ENCODE measurements at places on chromosomes 16 and 17. TPM values are rescaled to one million over a fixed set of nuclear protein-coding genes. Genes with fewer than 3 reads are reported as not detected.

- no peak for DNase-seq
Observed at GRCh38 chr17:43372273-43372911, 26.4 kb upstream of the ARL4D start.

ZNF469 gene
- total RNA-seq = 0.18 TPM

- no peak for DNase-seq
Observed at GRCh38 chr16:11586378-11586855, 302 bp downstream of the LITAF start.

CCL17 gene
- total RNA-seq = not detected

DNA sequence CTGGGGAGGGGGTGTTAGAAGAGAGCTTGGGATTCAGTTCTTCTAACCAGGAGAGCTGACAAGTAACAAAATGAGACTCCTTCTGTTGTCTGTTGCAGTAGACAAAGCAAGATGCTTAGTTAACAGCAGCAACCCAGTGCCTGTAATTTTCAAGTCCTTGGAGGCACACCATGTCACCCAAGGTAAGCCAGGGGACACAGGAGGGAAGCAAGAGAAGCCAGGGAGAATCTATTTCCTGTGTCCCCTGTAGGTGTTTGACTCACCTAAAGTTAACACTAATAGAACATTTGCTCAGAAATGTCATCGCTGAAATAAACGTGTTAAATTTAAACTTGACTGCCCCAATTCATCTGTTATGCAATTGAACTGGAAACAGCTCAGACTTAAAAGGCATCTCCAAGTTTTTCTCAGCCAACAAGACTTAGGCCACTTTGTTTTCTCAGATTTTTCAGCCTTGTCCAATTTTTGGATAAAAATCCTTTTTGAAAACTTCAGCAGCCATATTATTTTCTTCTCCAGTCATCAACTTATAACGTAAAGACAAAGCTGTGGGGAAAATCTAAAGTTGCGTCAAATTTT is 257.6 kb downstream of the CDH13 start:
- DNase-seq = no peak

DNA sequence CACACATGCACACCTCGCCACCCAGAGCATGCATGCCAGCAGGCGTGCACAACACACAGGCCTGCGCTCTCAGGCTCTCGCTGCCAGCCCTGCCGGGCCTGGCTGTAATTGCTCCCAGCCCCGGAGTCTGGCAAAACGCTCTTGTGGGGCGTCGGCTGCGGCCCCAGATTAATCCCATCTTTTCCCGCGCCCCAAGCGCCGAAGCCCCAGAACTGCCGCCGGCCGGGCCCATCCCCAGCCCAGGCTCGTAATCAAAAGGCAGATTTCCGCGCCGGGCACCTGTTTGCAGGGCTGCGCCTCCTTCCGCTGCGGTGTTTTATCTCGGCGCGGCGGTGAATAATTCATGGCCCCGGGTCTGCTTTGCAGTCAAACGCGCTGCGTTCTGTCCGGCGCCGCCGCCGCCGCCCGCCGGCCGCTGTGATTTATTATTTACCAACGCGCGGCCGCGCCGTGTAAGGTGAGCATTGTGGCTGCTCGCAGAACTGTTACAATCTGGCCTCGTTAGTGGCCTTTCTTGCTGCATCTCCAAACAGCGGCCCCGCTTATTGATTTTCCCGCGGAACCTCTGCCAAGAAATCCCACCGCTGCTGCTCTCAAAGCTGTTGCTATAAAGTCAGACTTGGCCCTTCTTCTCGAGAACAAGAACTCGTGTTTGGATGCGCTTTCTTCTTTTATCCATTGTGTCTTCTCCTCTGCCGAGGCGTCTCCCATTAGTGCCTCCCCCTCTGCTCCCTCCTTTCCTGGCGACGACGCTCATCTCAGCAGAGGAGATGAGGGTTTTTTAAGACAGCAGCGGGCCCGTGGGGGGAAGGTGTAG is 126.1 kb downstream of the IRX5 start:
- no peak for DNase-seq

DNA sequence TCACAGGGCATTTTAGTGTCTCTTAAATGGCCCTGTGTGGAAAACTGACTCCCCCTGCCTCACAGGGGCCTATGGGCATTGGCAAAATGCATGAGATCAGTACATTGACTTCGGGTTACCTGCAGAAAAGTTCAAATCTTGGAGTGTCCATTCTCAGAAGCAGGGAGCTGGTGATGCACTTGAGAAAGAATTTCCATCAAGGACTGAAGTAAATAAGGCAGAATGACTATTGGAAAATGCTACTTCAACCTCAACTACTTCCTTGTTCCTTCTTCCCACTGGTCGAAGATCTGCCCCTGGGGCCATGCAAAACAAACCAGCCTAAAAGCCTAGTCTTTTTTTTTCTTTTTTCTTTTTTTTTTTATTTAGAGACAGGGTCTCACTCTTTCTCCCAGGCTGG is 13.8 kb upstream of the GSDMA start:
- no peak for DNase-seq

PRKCB gene
- total RNA-seq = not detected

TOM1L1 gene
- total RNA-seq = 13.8 TPM

GRCh38 chr17:49197346-49197998 is 12.9 kb downstream of the GNGT2 start:
- no peak for DNase-seq

DNA sequence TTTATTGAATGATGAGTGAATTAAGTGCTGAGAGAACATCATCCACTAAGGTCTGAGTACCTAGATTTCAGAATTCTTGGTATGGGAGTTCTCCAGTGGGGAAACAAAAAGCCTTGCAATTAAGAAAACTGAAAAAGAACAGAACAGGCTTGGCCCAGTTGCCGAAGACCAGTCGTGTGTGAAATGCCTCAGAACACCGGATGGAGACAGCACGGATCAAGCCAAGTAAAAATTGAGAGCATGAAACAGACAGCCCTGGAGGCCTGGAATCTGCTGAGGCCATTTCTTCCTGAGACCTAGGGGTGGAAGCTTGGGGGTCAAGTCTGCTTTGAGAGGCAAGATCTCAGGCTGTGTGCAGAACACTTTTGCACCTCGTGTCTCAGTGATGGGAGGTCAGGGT is 43.3 kb downstream of the GRIN2A start:
- peak; percentile 91 for DNase-seq

DNA sequence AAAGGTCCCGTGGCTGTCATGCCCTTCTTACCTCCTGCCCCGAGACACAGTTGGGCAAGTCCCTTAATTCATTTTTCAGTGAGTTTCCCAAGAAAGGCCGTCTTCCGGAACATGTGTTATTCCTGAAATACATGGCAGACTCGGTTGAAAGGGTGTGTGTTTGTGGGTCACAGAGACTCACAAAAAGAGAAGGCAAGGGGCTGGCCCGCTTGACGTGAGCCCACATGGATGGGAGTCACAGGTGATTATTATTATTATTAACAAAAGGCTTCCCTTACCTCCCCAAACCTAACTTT is 34.1 kb upstream of the CCR7 start:
- DNase-seq = no peak

- DNase-seq = no peak
Observed at GRCh38 chr17:27477050-27477888, 21.0 kb downstream of the KSR1 start.

DNA sequence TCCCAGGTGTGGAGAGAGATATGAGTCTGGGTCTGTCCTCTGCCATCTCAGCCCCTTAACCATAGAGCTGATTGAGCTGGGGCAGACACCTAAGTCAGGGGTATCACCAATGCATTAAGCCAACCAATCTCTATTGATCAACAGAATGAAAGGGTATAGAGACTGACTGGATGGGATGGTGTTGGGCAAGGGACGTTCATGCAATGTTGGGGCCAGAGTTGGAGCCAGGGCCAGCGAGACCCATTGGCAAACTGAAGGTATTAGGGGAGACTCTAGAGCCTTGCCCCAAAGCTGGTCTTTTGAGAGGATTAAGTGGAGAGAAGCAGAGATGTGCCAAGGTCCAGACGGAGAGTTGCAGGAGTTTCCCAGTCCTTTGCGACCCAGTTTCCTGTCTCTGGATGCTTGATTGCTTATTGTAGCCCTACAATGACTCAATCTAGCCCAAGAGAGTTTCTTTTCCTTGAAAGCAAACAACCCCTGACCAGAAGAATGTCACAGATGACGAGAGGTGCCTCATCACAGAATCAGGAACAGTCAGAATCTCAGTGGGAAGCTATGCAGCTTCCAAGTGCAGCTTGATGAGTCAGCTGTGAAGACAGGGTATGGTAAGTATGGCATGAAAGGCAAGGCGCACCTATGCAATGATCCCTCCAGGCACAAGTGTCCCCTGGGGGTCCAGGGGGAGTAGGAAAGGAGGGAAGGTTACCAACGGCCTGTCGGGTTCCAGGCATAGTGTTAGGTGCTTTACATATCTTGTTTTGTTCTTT is 137.2 kb downstream of the UTP18 start:
- no peak for DNase-seq

MPO gene
- not detected for total RNA-seq

DNA sequence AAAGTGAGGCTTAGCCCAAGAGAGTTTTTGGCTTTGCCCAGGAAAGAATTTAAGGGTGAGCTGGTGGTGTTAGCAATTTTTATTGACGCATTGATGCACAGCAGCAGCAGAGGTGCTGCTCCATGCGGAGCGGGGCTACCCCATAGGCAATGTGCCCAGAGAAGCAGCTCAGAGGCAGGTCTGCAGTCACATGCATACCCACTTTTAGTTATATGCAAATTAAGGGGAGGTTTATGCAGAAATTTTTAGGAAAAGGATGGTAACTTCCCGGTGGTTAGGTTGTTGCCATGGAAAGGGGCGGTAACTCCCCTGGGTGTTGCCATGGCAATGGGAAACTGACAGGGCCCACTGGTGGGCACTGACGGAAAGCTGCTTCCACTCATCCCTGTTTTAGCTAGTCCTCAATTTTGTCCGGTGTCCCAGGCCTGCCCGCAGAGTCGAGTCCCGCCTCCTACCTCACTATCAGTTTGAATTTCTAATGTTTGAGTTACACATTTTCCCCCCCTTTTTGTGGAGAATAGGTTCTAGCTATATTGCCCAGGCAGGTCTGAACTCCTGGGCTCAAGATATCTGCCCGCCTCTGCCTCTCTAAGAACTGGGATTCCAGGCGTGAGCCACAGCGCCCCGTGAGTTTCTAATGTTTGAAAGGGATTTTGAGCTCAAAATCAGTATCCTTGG is 10.4 kb upstream of the GJD3 start:
- no peak for DNase-seq

GRCh38 chr17:4908711-4909496 is 6.0 kb upstream of the CHRNE start:
- peak; percentile 80 for DNase-seq

CCL16 gene
- not detected for total RNA-seq
